ENCODE measurements at places on chromosomes 5 and 9.

DNA sequence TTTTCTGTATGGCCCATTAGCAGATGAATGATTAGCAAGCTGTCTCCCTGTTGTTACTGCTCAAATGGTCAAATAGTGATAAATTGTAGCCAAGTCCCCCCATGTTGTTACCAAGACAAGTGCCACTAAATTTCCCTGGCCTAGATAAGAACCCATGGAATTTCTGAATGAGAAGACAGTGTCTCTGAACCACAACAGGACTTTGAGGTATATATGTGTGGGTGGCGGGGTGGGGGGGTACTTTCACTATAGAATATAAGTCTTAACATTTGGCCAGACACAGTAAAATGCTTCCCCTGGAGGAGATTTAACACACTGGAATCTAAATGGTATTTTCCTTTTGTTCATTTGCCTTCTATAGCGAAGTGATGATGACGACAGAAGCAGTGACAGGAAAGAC lies 28.7 kb downstream of the XPA start:
- DNase-seq, result no peak

DNA sequence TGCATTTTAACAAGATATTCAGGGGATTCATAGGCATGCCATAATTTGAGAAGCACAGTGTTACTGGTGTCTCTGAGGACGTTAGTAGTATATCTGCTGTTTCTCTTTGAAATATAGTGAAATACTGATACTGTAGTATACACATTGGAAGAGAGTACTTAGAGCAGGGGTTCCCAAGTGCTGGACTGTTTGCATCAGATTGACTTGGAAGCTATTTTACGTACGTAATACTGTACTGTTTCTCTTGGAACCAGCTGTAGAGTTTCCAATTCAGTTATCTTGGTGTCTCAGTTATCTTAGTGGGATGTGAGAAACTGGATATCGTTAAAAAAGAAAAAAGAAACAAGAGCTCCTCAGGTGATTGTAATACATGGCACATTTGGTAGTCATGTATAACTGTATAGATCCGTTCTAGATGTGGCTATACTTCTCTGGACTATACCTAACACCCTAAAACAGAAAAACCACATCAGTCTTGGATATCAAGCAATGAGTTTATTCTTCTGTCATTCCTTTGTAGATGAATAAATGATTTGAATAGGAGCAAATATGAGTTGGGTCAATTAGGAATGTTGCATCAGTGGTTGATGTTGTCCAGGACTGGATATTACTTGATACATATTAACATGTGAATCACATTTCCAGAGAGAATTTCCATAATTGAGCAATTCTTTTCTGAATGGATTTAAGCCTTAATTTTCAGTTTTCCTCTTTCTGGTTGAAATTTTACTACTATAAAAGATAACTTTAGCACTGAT lies 33.4 kb downstream of the PRRC1 start:
- DNase-seq, result no peak

DNA sequence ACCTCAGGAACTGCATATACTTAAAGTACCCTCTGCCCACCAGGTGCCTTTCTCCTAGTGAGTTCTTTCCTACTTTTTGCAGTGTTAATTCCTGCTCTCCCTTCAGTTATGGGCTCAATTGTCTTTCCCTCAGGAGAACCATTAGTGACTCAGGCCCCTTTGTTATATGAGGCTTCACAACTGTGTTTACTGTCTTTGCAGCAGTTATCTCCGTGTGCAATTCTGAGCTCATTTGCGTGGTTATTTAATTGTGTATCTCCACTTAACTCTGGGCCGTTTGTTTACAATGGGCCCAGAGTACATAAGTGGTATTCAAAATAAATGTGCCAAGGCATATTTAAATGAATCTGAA lies 9.6 kb downstream of the FBXO38 start:
- DNase-seq, result no peak

- no peak for DNase-seq
Measured at GRCh38 chr9:20319241-20319640, 303.1 kb downstream of the MLLT3 start.

DNA sequence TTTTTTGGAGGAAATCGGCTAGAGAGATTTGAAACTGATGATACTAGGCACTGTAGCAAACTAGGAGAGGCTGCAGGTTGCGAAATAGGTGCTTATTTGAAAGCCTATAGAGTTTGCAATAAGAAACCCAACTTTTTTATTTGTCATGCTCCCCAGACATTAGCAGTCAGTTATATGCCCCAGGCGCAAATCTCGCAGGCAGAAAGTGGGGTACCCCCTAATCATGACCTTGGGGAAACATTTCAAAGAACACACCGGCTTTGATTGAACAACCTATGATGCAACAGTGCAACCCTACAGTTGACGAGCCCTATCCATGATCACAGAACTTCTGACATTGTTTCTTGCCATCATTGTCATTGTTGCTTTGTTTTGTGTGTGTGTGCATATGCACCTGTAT lies 510.5 kb downstream of the RAB3C start:
- no peak for DNase-seq

- no peak for DNase-seq
Measured at GRCh38 chr9:110284211-110284844, 28.0 kb upstream of the TXN start.

- DNase-seq, result peak; percentile 80
Measured at GRCh38 chr5:123813937-123814624, 302.1 kb downstream of the CSNK1G3 start.

DNA sequence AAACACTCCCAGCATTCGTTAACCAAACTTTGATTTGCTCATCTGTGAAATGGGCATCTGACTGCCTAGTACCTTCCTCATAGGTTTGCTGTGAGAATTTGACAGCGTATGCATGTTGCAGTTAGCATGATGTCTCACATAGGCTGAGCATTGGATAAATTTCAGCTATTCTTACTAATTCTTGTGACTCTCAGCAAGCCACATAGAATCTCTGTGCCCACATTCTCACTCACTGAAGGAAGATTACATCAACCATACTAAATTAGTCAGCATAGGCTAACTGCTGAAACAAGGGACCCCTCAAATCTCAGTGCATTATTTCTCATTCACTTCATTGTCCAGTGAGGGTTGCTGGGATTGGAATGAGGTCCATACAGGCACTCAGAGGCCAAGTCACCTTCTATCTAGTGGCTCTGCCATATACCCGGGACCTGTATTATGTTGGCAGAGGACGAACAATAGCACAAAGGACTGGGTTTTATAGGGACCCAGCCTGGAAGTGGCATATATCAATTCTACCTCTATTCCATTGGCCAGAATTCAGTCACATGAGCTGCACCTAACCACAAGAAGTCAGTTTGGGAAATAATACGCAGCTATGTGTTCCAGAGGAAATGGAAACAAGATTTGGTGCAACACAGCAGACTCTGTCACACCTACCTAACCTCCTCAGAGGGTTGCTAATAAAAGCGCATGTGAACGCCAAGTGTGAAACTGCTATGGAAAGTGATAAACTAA lies 4.2 kb upstream of the PTGER4 start:
- DNase-seq, result no peak

- DNase-seq, result no peak
Measured at GRCh38 chr9:99582814-99583213, 238.9 kb upstream of the NR4A3 start.

DNA sequence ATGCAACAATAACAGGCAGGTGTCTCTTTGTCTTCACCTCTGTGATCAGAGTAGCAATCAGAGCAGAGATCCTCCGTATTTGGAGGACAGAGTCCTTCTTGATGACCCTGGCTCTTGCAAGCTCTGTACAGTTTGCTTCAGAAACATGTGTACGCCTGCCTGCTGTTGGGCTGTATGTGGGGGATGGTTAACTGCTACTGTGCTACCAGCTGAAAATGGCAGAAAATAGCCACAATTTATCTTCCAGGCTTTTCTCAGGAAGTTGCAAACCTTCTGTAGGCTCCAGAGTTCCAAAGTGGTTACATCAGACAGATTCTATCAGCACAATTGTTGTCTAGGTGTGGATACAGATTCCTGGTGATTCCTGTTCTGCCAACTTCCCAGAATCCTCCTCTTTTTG lies 35.5 kb downstream of the DDX46 start:
- DNase-seq, result no peak

GRCh38 chr5:96235008-96235910 lies 197.8 kb downstream of the PCSK1 start:
- DNase-seq, result no peak

DNA sequence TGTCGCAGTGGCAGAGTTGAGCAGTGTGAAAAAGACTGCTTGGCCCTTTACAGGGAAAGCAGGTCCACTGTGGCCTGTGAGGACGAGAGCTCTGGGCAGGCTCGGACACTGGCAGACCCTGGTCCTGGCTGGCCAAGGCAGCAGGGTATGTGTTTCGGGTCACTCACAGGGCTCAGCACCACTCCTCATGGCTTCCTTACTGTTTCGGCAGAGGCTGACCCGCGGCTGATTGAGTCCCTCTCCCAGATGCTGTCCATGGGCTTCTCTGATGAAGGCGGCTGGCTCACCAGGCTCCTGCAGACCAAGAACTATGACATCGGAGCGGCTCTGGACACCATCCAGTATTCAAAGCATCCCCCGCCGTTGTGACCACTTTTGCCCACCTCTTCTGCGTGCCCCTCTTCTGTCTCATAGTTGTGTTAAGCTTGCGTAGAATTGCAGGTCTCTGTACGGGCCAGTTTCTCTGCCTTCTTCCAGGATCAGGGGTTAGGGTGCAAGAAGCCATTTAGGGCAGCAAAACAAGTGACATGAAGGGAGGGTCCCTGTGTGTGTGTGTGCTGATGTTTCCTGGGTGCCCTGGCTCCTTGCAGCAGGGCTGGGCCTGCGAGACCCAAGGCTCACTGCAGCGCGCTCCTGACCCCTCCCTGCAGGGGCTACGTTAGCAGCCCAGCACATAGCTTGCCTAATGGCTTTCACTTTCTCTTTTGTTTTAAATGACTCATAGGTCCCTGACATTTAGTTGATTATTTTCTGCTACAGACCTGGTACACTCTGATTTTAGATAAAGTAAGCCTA lies 15.7 kb downstream of the SQSTM1 start:
- DNase-seq, result no peak

- DNase-seq, result no peak
Measured at GRCh38 chr5:133303298-133303697, 251.5 kb downstream of the HSPA4 start.

DNA sequence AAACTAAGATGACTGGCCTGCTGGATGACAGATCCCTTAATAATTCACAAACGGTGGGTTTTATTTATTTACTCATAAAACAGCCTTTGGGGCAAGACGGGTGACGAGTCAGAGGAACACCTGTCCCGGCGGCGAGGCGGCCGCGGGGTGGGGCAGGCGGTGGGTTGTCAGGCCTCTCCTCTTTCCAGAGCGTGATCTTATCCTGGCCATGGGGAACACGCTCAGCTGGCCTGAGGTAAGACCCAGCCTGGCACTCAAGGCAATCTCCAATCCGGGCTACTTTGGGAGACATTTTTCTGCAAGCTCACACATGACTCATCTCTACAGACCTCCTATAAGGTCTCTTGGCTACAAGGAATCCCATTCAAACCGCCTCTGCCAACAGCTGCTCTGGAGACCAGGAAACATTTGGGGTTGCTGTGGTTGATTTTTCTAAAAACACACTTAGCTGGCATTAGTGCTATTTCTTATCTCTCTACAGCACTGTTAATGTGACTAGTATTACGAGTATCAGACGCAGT lies 6.3 kb downstream of the RAPGEF1 start:
- DNase-seq, result peak; percentile 34

DNA sequence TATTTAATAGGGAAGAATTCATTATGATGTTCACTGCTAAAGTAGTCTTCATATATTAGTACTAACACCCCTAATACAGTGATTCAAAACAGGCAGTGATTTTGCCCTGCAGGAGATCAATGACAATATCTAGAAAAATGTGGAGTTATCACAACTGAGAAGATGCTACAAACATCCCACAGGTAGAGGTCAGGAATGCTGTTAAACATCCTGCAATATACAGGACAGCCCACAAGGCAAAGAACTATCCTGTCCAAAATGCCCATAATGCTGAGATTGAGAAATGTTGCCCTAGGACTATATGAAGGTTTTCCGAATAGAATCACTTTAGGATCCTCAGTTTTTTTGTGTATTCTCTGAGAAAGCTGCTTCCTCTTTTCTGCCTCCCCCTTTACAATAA lies 15.3 kb downstream of the RORB start:
- DNase-seq, result no peak

- DNase-seq, result no peak
Measured at GRCh38 chr5:123273984-123274383, 149.2 kb downstream of the CEP120 start.

DNA sequence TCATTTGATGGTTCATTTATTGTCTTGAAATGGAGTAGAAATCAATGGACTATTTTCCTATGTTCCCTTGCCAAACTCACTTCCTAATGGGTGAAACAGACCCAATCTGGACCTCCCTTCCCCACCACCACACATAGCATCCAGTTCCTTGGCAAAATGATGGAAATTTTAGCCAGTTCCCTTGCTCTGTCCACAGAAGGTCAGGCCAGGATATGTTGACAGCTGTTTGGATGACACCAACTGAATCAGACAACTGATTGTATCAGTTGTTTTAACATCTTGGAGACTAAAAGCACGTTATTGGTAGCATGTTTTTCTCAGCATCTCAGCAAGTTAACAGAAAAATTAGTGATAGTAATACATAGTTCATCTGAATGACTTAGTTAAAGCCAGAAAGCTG lies 534.8 kb downstream of the PSAT1 start:
- no peak for DNase-seq

DNA sequence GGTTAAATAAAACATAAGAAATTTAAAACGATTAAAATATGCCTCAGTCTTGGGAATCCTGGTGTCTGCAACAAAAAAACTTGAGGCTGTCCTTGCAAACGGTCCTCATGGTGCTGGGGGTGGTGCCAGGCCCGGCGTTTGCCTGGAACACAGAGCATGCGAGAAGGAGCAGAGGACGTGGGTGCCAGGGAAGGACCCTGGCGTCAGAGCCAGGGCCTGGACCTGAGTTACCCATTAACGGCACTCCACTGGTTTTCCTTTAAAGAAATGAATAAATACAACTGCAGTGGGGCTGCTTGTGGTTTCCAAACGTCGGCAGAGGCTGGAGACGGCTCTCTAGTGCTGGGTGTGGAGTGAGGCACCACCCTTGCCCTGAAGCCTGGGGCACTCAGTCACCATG lies at the start of gene SLC6A18:
SLC6A18 (plus strand) TSS at position 301 of the 400 bp plus-strand sequence; CDS start at position 398, 97 bp downstream.
- DNase-seq, result no peak

GRCh38 chr9:27634879-27635278 lies 61.6 kb upstream of the C9orf72 start:
- DNase-seq, result no peak

- DNase-seq, result no peak
Measured at GRCh38 chr5:3373391-3373790, 222.2 kb upstream of the IRX1 start.

DNA sequence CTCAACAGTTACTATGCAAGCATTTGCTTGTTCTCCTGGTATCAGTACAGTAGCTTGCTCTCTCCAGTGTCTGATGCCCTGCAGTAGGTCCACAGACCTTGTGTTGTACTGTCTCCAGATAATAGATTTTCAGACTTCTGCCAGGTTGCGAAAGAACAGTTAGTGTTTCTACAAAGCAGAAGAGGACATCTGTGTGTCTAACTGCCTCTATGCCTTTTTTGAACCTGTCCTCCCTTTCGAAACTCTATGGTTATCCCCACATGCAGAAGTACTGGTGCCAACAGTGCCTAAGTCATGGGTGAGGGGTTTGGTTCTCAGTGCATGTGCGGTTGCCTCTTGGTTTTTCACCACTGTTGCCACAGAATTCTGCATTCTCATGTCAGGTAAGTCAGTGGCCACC lies 45.9 kb downstream of the KCNN2 start:
- no peak for DNase-seq

GRCh38 chr9:98074115-98074990 lies 17.8 kb downstream of the NANS start:
- peak; percentile 69 for DNase-seq

GRCh38 chr9:32384002-32384363 lies 460 bp upstream of the ACO1 start:
- DNase-seq, result peak; percentile 32

- DNase-seq, result no peak
Measured at GRCh38 chr5:111509119-111509518, 3.2 kb downstream of the STARD4 start.

Measured in NCI-H524 (cell line).